ENCODE measurements at places on chromosomes 1 and 21. TPM values are rescaled to one million over a fixed set of nuclear protein-coding genes. Genes with fewer than 3 reads are reported as not detected.

Gene CFAP141
- not detected for total RNA-seq

Gene KIF17
- 4.5 TPM for total RNA-seq

Gene RIPK4
- total RNA-seq, result 10.5 TPM

Gene CCSAP
- 7.4 TPM for total RNA-seq

Gene RBM15
- total RNA-seq, result 20.6 TPM

Gene ABL2
- 25.3 TPM for total RNA-seq

Gene NBPF14
- 18.5 TPM for total RNA-seq

Gene NBPF1
- 40.1 TPM for total RNA-seq

Gene GGPS1
- total RNA-seq, result 36.4 TPM

Gene PHLDA3
- 82.7 TPM for total RNA-seq

Gene ZSWIM5
- total RNA-seq, result 2.0 TPM

Gene CHIT1
- 2.0 TPM for total RNA-seq

Gene FOXD2
- total RNA-seq, result 0.34 TPM

GRCh38 chr21:42039911-42040351 is 29.8 kb upstream of the ZBTB21 start:
- no peak for DNase-seq

DNA sequence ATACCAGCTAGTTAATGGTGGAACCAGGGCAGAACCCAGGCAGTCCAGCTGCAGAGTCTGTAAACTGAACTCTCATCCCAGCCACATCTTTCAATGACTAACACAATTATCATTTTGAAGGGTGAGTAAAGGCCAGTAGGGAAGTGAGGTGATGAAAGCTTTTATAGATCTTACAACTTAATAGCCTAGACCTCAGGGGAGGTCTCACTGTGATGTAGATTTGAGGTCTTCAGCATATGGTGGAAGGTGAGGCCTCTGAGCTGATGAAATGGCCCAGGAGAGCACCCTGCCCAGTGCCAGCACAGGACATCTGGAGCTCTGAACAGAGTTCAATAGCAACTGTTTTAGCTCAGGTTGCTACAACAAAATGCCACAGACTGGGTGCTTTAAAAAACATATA is 44.8 kb upstream of the POU2F1 start:
- DNase-seq, result no peak

GRCh38 chr1:114618606-114619005 is 37.2 kb upstream of the BCAS2 start:
- DNase-seq, result no peak

DNA sequence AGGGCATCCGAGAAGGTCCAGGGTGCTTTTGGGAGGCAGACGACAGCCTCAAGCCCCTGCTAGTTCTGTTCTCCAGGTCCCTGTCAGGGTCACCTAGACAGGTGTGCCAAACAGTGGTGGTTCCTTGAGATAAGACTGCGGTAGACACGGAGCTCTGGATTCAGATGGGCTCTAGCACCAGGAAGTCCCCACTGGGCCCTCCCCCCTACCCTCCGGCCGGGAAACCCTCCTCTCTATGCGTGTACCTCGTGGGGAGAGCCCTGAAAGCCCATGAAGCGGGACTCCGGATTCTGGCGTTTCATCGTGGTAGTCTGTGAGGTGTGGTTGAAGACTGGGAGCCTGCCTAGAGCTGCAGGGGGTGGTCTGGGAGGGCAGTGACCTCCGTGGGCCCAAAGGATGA is 2.1 kb upstream of the KCNA2 start:
- no peak for DNase-seq

- DNase-seq, result no peak
Observed at GRCh38 chr1:27591622-27592021, 12.3 kb downstream of the AHDC1 start.

- no peak for DNase-seq
Observed at GRCh38 chr1:61116421-61116820, 34.1 kb downstream of the NFIA start.

DNA sequence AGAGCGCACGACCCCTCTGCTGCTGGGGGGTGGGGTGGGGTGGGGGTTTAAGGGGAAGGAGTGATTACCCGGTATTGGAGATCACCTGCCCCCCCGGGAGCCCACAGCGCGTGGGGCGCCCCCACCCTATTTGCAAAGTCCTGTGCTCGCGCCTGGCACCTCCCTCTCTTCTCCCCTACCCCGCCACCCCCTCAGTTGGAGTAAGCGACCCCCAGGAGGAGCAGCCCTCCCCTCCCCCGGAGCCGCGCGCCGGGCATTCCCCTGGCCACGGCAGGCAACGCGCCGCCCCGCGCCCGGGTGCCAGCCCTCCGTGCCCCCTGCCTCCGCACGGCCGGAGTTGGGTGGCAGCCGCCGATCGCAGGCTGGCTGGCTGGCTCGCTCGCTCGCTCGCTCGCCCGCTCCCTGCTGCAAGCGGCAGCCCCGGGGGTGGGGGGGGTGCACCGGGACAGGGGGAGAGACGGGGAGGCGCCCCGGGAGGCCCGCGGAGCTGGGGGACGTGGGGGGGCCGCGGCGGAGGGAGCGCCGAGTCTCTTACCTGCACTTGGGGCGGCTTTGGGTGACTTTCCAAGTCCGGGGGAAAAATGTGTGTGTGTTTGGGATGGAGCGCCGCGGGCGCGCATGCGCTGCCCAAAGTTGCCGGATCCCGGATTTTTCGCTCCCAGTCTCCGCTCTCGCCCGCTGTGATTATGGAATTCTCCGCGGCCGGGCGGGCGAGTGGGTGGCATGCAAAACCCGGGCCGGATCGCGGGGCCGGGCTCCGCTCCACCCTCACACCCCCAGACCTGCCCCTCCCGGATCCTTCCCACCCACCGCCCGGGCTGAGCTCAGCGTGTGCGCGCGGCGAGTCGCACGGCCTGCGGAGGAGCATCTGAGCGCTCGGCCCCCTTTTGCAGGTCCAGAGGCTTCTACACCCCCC is at the start of gene CASZ1:
TSS of gene CASZ1 (minus strand) at position 618 of the 916 bp plus-strand sequence. CDS start 102,757 bp downstream, outside the sequence.
- peak; percentile 89 for DNase-seq

DNA sequence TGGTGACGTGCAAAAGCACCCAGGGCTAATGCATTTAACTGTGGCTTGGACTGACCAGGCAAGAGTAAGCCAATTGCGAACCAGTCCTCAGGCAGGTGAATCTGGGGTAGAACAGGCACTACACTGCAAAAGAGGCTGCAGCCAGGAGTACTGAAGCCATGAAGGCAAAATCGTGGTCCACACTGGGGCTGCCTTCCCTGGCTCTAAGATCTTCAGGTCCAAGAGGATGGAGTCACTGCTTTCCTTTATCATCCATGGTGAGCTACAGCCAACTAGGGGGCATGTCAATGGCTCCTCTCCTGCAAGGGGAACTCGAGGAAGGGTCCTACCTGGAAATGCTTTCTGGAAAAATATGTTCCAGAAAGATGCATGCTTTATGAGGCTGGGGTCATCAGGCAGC is 100.6 kb upstream of the AJAP1 start:
- DNase-seq, result no peak

DNA sequence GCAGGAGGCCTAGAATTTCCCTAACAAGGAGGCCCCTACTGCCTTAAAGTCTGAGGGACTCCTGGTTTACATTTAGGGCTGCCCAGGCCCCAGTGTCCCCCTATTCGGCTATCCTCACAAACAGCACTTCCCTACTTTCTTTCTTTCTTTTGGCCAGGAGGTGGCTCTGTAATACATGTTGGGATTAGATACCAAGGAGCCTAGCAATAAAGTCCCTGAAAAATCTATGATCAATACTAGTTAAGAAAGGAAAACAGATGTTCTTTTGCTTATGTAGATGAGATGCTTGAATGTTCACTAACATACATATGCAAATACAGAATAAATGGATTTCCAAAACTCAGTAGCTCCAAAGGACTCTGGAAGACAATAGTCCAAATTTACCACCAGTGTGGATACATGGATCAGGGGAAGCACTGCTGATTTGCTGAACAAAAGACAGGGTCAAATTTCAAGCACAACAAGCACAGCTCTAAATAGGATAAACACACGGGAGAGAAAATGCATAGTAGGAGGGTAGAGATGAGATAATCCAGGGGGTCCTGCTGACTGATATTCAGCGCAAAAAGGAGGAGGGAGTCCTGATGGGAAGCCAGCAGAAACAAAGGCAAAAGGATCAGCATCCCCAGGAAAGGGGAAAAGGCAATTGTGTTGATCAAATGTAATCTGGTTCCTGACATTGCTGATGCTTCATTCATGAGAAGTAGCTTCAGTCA is 240.0 kb downstream of the NUF2 start:
- peak; percentile 10 for DNase-seq

- no peak for DNase-seq
Observed at GRCh38 chr1:203638950-203639349, 12.3 kb downstream of the ATP2B4 start.

DNA sequence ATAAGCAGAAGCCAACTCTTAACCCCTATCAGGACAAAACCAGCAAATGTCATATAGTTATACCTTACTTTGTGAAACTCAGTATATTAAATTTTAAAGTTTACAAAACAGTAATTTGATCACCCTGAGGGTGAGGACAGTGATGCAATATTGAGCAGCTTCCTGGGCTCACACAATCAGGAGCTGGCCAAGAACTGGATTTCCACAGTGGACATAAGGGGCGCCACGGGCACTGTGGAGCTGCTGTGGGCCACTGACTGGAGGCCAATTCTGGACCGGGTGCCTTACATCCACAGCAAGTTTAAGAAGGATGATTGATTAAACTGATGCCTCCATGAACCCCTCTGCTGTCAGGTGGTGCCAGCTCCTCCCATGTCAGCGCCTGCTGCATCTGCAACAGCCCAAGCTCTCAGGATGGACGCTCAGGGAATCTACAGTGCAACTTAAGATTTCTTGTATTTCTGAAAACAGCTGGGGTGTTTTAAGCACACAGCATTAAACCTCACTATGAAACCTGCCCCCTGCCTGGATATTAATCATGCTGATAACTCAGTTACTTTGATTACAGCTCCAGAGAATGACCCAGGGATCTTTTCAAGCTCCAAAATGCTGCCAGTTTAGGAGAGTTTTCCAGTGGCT is 55.9 kb downstream of the TOR3A start:
- no peak for DNase-seq

DNA sequence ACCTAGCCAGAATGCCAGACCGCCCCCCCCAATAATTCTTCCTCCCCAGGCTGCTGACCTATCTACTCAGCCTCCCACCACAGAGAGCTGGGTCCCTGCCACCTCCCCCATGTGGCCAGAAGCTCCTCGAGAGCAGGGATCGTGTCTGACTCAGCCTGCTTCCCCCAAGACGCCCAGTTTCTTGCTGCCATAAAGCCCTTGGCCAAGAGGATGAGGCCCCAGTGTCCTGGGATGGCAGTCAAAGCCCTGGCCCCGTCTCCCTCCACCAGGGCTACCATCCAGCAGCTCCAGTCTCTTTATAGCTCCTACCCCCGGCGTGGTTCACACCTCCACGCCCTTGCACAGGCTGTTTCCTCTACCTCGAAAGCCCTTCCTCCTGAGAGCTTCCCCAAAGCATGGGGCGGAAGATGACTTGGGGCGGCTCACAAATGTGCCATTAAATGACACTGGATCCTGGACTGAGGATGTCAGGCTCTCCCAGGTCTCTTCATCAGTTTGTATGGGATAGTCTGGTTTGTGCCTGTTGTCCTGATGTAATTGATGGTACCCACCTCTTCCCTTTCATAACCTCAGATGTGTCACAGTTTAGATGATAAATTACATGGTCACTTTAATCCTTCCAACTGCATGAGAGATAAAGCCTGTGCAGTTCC is 13.2 kb downstream of the ADGRB2 start:
- DNase-seq, result no peak

DNA sequence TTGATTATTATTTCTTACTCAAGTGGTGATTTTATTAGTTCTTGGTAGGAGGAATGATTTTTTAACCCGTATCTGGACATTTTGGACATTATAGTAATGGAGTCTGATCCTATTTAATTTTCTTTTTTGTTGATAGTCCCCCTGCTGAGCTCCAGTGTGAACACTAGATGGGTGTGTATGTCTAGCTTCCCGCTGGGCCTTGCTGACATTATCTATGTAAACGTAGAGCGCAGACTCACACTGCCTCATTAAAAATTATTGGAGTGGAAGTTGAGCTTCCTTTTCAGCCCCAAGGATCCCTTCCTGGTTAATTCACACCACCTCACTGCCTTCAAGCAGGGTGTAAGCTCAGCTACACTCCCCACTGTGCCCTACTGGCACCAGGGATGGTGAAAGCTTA is 467.6 kb upstream of the PKN2 start:
- no peak for DNase-seq

- no peak for DNase-seq
Observed at GRCh38 chr1:235006132-235006721, 122.4 kb downstream of the TOMM20 start.

DNA sequence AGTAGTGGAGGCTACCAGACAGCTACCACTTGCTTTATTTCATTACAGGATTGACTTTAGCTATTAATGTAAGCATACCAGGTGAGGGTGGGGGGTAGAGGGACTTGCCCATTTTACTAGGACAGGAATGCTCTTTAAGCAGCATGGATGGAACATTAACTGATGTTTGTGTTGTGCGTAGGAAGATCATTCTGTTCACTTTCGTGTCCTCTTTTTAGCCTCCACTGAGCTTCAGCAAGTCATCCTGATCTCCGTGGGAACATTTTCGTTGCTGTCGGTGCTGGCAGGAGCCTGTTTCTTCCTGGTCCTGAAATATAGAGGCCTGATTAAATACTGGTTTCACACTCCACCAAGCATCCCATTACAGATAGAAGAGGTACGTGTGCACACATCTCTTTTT is 29.3 kb downstream of the IFNGR2 start:
- no peak for DNase-seq

GRCh38 chr1:41161846-41162245 is 80.3 kb downstream of the SCMH1 start:
- DNase-seq, result peak; percentile 57

GRCh38 chr1:164759144-164759920 is 200.3 kb downstream of the PBX1 start:
- DNase-seq, result no peak

- DNase-seq, result no peak
Observed at GRCh38 chr1:184945678-184946412, 28.5 kb downstream of the NIBAN1 start.
